ENCODE measurements at places on chromosomes 3 and 15.

DNA sequence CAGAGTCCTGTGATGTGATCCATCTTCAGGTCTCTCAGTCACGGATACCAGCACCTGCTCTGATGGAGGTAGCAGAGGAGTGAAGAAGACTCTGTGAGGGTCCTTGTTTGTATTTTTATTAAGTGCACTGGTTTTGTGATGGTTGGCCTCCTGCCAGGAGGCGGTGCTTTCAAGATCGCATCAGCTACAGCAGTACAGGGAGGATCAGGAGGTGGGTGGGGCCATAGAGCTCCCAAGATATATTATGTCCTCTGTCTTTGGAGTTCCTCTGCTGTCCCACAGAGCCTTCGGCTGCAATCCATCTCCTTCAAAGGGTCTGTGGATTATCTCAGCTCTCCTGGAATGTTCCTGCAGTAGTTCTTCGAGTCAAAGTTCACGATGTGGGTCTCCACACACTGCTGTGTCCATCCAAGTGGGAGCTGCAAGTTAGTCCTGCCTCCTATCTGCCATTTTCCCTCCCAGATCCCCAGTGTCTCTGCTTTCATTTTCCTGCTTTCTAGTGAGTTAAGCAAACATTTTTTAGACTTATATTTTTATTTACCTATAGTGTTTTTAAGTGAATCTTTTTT, 54.7 kb downstream of the TM2D3 start:
- no peak for DNase-seq

- DNase-seq = no peak
Observed at GRCh38 chr3:197520311-197521276, 35.2 kb downstream of the BDH1 start.

GRCh38 chr15:93887151-93887550, 344.2 kb upstream of the MCTP2 start:
- DNase-seq = no peak

- DNase-seq = no peak
Observed at GRCh38 chr3:69695933-69696332, 43.3 kb upstream of the MITF start.

DNA sequence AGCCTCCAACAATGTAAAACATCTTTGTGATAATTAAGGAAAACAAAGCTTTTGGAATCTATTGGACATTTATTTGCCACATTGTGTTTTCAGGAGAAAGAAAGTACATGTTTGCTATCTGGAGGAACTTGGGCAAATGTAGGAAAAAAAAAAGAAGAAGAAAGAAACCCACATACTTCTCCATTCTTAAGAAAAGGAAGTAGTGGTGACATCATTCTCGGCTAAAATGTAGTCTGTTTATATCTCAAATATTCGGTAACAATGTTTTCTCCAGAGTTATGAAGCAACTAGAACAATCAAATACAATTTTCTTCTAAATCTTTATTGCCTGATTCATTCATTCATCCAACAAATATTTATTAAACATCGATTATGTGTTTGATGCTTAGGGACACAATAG, 2.3 kb upstream of the TGFBR2 start:
- DNase-seq = no peak

- DNase-seq = no peak
Observed at GRCh38 chr3:112143251-112143650, 10.2 kb upstream of the GCSAM start.

- no peak for DNase-seq
Observed at GRCh38 chr3:158731938-158732855, at the start of gene RARRES1. TSS of gene RARRES1 (minus strand) at chr3:158732457. CDS start at chr3:158732415, 42 bp downstream.

- DNase-seq = no peak
Observed at GRCh38 chr15:93168910-93169309, 79.9 kb upstream of the RGMA start.

DNA sequence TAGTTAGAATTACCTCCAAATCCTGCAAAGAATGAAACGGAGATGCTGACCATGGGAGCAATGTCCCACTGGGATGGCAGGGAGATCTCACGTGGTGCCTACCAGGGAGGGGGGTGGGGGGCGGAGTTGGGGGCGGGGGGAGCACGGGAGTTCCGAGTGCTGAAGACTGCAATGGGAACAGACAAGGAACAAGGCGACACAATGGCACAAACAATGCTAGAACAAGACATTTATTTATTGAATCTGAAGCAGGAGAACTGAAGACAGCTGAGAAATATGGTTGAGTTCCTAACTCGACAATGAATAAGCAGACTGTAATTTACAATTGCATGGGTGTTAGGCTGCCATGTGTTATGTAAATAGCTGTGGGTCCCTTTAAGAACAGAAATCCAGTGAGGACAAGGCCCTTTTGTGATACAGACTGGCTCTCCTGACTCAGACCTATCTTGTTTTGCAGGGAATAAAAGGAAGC, 91.2 kb downstream of the AQP9 start:
- no peak for DNase-seq

- DNase-seq = no peak
Observed at GRCh38 chr3:184872200-184872599, 60.2 kb downstream of the VPS8 start.

GRCh38 chr3:143975554-143976152, 4.0 kb downstream of the DIPK2A start:
- no peak for DNase-seq

GRCh38 chr15:70152070-70152480, 54.4 kb upstream of the TLE3 start:
- DNase-seq = no peak

- no peak for DNase-seq
Observed at GRCh38 chr3:146218880-146219866, 31.7 kb downstream of the PLSCR4 start.

DNA sequence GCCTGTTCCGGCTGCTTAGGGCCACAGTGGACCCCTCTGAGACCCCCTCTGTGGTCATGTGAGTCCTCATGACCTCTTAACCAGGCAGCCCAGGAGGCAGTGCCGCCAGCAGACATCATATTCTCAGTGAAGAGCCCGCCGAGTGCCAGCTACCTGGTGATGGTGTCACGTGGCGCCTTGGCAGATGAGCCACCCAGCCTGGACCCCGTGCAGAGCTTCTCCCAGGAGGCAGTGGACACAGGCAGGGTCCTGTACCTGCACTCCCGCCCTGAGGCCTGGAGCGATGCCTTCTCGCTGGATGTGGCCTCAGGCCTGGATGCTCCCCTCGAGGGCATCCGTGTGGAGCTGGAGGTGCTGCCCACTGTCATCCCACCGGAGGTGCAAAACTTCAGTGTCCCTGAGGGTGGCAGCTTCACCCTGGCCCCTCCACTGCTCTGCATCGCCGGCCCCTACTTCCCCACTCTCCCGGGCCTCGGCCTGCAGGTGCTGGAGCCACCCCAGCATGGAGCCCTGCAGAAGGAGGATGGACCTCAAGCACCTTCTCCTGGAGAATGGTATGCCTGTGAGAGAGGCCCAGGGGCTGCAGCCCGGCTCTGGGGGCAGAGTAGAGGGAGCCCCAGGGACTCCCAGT, 176.1 kb downstream of the TBC1D2B start:
- no peak for DNase-seq

DNA sequence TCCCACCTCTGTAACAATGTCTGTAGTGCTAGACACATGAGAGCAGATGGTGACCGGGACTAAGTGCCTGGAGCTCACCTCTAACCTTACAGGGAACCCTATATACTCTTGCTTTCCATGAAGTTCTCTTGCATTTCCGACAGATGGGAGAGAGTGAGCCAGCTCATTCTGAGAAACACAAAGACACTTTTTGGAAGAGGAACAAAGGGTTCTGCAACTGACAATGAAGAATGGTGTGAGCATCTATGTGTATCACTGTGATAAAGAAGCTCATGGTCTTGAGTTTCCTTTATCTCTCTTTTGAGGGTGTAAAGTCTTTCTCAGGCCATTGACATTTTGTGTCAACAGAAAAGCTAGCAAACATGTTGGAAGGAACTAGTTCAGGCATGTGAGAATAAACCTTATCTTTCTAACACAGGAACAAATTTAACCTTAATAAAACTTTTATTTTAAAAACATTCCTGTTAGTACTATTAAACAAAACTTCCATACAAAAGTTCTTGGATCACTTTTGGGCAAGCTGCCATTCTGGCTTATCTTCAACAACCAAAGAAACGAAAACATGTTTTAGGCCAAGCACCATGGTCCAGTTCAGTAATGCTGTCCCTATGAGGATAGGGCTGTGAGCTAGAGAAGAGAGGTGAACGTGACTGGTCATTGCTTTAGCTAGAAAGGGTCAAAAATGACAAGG, 142.7 kb downstream of the THRB start:
- no peak for DNase-seq

GRCh38 chr15:87827131-87827530, 429.4 kb downstream of the NTRK3 start:
- no peak for DNase-seq

DNA sequence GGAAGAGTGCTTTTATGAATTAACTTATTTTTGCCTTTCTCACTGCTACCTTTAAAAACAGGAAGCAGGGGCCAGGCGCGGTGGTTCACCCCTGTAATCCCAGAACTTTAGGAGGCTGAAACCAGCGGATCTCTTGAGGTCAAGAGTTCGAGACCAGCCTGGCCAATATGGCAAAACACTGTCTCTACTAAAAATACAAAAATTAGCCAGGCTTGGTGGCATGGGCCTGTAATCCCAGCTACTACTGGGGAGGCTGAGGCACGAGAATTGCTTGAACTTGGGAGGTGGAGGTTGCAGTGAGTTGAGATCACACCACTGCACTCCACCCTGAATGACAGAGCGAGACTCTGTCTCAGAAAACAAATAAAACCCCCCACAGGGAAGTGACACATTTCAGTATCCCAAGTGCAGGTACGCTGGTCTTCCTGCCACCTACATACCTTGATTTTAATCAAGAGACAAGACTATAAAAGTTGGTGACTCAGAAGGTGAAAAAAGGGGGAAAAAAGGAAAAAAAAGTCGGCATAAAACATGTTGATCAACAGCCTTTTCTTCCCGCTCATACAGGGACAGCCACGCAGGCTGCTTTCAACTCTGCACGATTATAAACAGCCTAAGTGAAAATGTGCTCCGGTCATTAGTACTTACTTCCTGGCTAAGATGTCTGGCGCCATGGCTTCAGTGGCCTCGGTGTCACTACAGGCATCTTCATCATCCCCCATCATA, 18.8 kb downstream of the PPP1R2 start:
- DNase-seq = no peak

DNA sequence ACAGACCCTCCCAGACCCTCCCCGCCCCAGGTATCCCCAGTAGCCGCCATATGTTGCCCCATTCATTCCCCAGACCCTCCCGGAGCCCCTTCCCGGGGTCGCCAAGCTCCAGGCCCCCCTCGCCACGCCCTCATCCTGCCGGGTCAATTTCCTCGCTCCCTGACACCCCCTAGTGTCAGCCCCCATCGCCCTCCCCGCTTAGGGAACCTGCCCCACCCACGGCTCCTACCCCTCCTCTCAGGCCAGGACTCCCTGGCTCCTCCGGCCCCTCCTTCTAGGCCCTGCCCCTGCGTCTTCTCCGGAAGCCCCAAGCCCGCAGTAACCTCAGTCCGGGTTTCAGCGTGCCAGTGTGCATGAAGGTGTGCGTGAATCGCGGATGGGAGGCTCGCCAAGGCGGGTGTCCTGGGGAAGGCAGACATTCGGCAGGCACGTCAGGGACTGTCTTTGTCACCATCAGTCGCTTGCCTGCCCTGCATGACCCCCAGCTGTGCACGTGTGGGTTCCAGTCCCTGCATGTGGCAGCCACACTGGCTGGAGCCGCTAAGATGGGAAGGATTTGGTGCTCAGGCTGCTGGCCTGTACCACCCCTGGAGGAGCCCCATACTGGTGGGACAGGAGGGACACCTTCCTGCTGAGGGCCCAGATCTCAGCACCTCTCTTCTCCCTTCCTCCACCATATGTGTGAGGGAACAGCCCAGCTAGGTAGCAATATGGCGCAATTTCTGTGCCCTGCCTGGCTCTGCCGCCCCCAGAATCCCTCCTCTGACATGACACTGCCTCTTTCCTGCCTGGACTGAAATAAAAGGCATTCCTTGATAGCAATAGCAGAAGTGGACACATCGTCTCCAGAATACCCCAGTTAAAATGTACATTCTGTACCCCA, 693 bp downstream of the DISP2 start:
- DNase-seq = peak; percentile 23

- DNase-seq = no peak
Observed at GRCh38 chr3:5162102-5162501, 25.4 kb upstream of the EDEM1 start.

All from stimulated activated CD8-positive, alpha-beta memory T cell treated with anti-CD3 and anti-CD28 coated beads, Interleukin-12 subunit alpha, Interleukin-12 subunit beta, amount 100 ng/mL, for 4 hours (primary cell).